CD4-positive, alpha-beta T cell treated with Interleukin-17A for 4 hours (primary cell): ENCODE measurements at places on chromosomes 1 and 21.
A peak's percentile ranks its signal among the peaks of the same experiment; 100 is the strongest.

- no peak for DNase-seq
These were observed 53.8 kb downstream of the TLR5 start for GRCh38 chr1:223089250-223089649.

DNA sequence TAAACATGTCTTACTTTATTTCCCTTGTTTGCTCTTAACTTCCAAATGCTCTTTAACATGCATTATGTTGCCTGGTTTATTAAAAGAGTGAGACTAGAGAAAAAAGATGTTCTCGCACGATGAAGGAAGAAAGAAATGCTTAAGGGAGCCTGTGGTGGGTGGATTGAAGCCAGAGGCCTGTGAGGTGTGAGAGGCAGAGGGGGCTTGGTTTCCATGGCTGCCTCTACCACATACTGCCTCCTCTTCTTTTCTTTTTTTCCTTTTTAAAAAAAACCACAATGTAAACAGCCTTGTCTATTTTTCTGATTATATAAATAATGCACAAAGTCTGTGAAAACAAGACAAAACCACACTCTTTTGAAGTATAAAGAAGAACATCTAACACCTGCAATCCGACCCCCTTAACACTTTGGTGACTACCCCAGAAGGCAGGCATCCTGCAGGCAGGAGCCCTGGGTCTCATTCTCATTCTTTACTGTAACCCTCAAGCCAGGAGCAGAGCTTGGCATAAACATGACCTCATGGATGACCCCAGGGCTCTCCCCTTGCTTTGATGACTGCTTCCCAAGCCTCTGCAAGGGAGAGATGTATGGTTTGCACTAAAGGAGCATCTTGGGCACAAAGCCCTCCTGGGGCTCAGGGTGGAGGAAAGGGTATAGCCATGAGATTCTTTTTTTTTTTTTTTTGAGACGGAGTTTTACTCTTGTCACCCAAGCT, 10.1 kb upstream of the PARP1 start:
- DNase-seq: no peak

GRCh38 chr1:180267761-180268555, 37.9 kb downstream of the LHX4 start:
- no peak for DNase-seq

GRCh38 chr1:161726473-161727255, 5.3 kb downstream of the FCRLB start:
- DNase-seq: peak; percentile 88

GRCh38 chr1:39554277-39554676, 22.3 kb downstream of the PABPC4 start:
- DNase-seq: no peak

DNA sequence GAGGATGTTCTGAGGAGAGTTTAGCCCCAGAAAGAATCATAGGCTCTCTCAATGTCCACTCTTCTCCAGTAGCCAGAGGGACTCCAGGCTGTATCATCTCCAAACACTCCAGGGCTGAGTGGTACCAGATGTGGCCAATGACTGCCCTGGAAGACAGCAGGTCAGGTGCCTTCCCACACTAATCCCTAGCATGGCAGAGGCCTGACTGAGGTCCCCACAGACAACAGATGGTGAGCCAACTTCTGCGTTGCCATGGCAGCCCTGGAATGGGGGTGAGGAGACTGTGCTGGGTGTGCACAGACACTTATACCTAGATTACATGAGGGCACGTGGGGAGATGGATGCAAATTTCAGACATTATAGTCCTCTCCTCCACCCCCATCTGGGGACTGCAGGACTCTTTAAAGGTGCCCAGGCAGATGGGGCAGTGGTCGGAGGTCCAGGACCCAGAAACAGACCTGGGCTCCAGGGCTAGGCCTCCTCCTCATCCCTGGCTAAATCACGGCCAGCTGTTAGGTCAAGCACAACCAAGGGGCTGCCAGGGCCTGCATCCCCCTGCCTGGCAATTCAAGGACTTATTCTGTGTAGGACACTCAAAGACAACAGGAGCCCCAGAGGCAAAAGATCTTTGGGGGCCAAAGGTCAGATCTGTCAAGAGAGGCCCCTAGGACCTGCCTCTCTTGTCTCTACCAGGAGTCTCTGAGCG, 42.9 kb downstream of the CAMK2N1 start:
- DNase-seq: no peak

GRCh38 chr1:78607334-78607927, 12.8 kb upstream of the IFI44L start:
- DNase-seq: no peak

- DNase-seq: no peak
These were observed 42.2 kb downstream of the KCNK1 start for GRCh38 chr1:233656032-233656635.

- DNase-seq: peak; percentile 69
These were observed 13.0 kb upstream of the DENND2D start for GRCh38 chr1:111213412-111213811.

DNA sequence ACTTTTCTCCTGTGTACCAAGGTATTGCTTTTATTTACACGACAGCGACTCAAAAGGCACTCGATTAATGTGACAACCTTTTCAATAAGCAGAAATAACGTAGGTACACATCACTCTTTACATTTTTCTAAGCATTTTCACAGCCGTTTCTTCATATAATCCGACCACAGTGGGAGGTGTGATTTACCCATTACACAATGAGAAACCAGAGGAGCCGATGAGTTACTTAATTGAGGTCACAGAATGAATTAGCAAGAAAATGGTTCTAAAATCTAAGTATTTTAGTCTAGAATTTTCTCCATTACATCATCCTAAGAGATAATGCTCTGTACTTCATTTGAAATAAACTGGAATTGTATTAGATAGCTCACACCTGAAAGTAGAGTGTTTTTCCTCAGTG, 71.5 kb downstream of the UMODL1 start:
- DNase-seq: no peak

DNA sequence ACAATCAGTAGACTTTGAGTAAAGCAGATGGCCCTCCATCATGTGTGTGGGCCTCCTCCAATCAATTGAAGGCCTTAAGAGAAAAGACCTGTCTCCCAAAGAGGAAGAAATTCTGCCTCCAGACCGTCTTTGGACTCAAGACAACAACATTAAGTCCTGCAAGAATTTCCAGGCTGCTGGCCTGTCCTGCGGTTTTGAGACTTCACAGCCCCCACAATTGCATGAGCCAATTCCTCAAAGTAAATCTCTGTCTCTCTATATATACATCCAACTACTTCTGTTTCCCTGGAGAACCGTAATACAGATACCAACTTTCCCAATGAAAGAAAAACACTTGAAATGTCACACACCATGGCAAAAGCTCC, 16.4 kb downstream of the REG4 start:
- no peak for DNase-seq

DNA sequence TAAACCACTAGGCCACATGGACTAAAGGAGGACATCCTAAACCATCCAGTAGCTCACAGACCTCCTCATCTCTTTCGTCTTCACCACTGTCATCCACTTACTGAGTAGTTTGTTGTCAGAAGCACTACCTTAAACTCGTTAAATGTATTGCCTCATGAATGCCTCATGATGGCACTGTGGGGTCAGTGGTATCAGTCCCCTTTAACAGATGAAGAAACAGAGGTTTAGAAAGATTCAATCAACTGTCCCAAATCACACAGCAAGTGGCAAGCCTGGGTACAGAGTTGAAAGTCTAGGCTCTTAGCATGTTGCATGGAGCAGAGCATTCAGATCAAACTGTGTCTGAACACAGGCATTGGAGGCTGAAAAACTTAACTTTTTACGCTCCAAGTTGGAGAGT, 183.6 kb upstream of the KIAA0040 start:
- DNase-seq: no peak

- DNase-seq: no peak
These were observed 6.7 kb downstream of the RNF186 start for GRCh38 chr1:19808351-19808750.

DNA sequence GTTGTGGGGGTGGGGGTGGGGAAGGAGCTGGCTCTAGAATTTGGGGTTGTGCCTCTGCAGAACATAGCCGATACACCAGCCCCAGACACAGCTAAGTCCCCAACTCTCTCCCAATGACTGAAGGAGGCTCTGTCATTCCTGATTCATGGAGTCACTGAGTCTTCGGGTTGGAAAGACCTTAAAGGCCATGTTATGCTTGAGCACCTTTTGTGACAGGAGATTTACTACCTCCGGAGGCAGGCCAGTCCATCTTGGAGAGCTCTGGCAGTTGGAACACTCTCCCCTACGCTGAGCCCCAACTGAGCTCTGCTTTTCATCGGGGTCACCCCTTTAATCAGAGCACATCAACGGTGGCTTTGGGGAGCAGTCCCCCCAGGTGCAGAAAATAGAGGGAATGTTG, 284.4 kb upstream of the GJB5 start:
- no peak for DNase-seq

GRCh38 chr1:157146244-157146643, 8.0 kb upstream of the ETV3 start:
- no peak for DNase-seq

DNA sequence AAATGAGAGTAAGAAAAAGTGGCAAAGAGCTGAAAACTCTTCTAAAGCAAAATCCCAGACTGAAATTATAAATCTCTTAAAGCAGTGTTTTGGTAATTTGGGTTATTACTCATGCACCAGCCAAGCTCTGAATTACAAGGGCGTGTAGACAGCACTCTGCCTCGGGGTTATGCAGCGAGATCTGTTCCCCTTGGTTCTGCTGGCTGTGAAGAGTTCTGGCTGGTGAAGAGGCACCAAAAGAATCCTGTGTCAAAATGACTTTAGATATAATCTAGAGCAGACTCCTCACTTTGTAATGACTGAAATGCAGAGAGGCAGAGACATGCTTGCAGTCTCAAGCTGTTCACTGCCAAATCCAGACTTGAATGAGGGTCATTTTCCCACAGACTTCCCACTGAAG, 461.8 kb upstream of the CXADR start:
- no peak for DNase-seq

DNA sequence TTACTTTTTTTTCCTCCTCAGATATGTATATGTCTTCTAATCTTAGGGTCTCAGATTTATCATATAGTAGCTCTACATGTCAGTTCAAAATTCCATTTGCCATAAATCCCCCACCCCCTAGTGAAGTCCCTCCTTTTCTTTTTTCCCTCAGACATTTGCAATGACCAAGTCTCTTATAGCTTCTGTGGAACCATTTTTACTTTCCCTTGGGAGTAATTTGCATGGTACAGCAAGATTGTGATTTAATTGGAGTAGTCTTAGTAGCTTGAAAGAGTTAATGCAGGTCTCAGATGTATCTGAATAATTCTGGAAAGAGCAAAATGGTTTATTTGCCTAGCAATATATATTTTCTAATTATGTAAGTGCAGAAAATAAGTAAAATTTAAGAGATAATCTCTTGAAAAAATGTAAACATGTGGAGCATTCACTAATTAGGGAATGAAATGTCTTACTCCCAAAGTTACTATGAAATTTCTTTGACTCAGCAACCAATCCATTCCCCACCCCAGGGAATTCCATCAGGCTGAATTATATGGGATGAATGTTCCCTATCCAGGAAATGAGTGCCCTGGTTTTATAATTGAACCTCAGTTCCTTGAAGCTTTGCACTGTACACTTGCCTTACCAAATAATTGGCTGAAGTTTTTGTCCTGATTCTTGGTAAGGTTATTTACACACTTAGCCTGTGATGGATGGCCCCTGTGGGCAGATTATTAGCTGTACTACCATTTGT, 267.0 kb downstream of the DNM3 start:
- no peak for DNase-seq

DNA sequence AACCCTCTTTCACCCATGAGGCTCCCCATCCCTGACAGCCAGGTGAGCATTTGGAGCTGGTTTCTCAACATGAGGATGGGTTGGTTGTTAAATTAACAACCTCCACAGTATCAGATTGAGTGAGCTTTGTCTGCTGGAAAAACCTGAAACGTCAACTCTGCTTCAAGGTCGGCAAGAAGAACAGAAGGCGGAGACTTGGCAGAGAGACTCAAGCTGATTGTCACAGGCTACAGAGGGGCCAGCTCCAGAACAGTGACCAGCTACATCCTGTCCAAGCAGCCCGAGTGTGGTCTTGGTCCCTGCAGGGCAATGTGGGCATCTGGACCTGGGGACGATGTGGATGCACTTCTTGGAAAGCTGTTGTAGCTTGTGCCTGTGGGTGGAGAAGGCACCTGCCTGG, 36.6 kb upstream of the TMEM51 start:
- no peak for DNase-seq

GRCh38 chr1:4355839-4356238, 298.6 kb upstream of the AJAP1 start:
- DNase-seq: no peak

GRCh38 chr1:222546548-222547259, 1.2 kb downstream of the HHIPL2 start:
- no peak for DNase-seq

DNA sequence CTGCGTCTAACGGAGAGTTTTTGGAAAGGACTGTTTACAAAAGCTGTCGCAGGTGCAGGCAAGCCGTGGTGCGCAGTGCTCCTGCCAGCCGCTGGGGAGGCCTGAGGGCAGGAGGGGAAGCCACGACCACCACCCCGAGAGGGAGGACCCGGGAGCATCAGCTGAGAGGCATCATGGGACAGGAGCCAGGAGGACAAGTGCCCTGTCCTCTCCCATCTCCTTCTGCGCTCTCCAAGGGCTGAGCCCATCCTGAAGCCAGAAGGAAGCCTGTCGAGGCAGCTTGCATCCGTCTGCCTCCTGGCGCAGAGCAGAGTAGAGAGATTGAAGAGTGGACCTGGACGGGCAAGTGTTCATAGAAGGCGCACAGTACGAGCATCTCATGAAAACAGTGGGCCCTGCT, 310.9 kb downstream of the KIF26B start:
- no peak for DNase-seq

GRCh38 chr1:29973406-29973805, 737.1 kb downstream of the PTPRU start:
- no peak for DNase-seq

DNA sequence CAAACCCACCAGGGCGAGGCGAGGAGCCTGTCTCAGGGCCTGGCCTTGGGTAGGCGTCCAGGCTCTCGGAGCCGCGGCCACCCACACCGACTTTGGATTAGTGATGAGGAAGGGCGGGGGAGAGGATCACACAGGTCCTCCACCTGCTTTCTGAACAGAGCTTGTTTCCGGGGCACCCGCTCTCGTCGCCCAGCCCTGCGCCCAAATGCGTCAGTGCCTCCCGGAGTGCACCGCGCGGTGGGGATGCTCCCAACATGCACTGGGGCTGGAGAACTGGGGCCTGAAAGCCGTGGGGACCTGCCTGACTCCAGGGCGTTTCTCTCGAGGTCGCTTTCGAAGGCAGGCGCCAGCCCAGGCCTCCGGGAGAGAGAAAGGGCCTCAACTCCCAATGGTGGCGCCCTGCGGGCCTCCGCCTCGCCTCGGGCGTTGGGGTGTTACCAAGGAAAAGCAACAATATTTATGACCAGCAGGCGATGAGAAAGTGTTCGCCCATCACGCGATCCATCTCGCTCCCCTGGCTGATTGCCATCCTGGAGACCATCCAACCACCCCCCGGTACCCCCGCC, 8.9 kb upstream of the LHX8 start:
- no peak for DNase-seq

GRCh38 chr21:32886339-32886738, 114.8 kb upstream of the PAXBP1 start:
- DNase-seq: peak; percentile 41

DNA sequence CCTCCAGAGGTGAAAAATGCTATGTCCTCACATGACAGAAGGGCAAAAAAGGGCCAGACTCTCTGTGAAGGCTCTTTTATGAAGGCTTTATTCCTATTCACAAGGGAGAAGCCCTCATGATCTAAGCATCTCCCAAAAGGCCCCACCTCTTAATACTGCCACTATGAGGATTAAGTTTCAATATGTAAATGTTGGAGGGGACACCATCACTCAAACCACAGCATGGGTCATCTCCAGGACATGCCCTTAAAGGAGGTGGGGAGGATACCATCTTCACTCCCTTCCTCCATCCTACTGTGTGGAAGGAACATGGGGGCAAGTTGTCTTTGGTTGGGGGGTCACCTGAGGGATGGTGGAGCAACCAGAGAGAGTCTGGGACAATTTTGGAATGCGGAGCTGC, 170.1 kb downstream of the TRIM33 start:
- DNase-seq: no peak
